Activated CD4-positive, alpha-beta T cell treated with anti-CD3 and anti-CD28 coated beads, Interleukin-2, amount 50 U/mL, for 1 hour (primary cell): ENCODE measurements at places on chromosomes 5 and 9.
A peak's percentile ranks its signal among the peaks of the same experiment; 100 is the strongest.

GRCh38 chr5:133284306-133284705, 232.5 kb downstream of the HSPA4 start:
- no peak for DNase-seq

GRCh38 chr9:18623221-18624079, 149.5 kb downstream of the ADAMTSL1 start:
- DNase-seq = no peak

DNA sequence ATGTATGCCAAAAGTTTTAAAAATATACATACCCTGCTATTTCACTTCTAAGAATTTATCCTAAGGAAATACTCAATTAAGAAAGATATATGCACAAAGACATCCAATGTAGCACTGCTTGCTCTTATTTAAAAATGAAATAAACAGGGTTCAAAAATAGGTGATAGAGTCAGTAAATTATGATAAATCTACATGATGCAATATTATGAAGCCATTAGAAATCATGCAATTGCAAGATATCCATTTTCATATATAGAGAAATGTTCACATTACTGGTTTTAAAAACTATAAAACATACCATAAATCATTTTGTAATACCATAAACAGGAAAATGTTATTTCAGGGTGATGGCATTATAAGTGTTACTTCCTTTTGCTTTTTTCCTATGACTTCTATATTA, 8.6 kb upstream of the SLC12A2 start:
- no peak for DNase-seq

GRCh38 chr9:121992571-121993212, 100.4 kb downstream of the TTLL11 start:
- peak; percentile 14 for DNase-seq

DNA sequence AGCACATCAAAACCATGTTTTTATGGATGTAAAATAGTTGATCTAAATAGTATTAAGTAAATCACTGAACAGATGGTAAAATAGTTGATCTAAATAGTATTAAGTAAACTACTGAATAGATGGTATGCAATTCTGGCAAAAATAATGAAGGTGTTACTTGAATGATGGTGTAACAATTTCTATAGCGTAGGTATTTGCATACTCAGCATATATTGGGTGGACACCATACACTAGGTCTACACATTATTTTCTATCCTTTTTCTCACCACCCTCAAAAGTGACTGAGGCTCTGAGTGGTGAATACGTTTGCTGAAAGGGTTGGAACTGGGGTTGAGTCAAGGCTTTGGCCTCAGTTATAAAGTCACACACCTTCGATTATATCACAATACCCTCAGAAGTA, 81.3 kb downstream of the ATP10B start:
- no peak for DNase-seq

DNA sequence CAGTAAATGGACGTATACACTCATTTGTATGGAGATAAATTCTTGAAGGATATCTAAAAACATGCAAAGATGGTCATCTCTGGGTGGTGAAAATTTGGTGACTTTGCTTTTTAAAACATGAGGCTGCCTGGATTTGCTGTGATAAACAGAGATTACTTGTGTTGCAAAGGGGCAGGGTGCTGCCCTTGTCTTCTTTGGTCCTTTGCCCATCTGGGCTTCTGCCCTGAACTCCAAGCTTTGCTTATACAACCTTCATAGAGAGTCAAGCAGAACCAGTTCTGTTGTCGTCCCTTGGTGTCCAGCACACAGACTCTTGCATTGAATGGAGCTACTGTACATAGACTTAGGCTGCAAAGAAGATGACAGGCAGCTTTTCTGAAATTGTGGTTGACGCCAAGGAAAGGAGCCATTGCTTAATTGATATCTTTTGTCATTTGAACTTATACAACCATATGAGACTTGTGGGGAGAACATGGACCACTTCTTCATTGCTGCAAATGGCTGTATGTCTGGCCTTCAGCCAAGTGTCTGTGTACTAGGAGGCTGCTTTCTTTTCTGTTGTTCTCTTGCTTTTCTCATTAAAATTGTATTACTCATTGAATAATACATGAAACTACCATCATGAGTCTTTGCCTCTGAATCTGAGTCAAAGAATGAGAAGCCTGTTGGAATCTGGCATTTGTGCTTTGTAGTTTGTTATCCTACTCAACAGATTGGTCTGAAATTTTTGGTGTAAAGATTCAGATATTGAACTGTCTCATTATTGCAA, 152.5 kb downstream of the DMRT2 start:
- DNase-seq = no peak
